ENCODE measurements at places on chromosomes 1 and 21.

- peak; percentile 53 for DNase-seq
Observed at GRCh38 chr1:79716447-79716846, 709.9 kb upstream of the ADGRL4 start.

- DNase-seq = no peak
Observed at GRCh38 chr1:234842726-234843641, 233.0 kb upstream of the IRF2BP2 start.

DNA sequence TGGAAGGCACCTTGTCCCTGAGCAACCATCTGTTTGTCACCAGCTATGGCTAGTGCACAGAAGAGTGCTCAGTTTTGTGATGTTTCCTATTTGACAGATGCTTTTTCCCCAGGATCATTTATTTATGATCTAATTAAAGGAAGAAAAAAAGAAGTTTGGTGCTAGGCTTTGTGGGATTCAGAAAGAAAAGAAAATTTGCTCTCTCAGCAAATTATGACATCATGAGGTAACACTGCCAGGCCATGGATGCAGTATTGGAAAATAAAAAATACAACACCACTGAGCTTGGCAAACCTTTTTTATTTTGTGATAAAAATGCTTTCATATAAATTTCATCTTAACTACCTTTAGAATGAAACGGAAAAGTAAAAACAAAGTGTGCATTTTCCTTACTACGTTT is 15.5 kb upstream of the ADAM30 start:
- DNase-seq = no peak

DNA sequence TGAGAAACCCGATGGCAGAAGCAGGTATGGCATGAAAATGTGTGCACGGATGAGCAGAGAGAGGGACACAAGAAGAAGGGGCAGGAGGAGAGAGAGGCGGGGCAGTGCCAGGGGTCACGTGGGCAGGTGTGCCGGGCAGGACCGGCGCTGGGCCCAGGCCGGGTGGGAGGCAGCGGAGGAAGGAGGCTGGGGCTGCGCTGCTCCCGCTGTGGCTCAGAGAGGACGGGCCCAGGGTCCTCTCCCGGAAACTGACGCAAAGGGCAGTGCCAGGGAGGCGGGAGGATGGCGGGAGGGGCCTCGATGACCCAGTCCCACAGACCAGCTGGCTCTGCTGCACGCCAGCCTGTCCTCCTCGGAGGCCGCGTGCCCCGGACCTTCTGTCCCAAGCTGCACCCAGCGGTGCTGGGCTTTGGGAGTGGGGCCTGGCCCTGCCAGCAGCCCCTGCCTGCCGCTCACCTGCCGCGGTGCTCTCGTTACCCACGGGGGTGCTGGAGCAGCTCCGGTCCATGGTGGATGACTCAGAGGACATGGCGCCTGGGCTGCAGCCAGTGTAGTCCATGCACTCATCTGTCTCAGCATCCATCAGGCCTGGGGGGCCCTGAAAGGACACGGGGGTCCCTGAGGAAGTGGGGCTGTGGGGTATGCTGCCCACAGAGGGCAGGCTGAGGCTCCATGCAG is 153.9 kb downstream of the CASZ1 start:
- no peak for DNase-seq

DNA sequence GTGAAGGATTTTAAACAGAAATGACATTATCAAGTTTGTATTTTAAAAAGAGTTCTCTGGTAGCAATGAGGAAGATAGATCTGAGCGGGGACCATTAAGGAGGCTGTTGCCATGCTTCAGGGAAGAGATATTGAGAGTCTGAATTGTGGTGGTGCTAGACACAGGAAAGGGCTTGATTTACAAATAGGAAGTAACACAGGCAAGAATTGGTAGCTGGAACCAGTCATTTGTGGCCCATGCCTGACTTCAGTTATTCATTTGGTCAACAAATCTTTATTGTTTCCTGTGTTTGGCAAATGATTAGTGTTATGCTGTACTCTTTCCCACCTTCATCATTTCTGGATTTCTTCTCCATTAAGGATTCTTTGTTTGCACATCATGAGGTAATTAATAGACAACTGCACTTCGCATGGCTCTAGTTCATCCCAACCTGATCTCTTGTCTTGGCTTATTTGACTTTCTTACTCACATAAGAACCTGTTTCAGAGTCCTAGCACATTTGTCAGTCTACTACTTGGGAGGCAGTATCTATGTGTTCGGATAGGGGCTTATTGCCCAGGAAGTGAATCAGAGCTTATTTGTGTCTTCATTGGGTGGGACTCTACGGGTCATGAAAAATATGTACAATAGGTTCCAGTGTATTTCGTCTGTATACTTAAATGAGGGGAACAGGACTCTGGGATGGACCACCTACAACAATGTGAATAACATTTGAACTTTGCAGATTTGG is 32.3 kb downstream of the EEIG2 start:
- DNase-seq = no peak
